ENCODE measurements at places on chromosomes 7 and 10.

DNA sequence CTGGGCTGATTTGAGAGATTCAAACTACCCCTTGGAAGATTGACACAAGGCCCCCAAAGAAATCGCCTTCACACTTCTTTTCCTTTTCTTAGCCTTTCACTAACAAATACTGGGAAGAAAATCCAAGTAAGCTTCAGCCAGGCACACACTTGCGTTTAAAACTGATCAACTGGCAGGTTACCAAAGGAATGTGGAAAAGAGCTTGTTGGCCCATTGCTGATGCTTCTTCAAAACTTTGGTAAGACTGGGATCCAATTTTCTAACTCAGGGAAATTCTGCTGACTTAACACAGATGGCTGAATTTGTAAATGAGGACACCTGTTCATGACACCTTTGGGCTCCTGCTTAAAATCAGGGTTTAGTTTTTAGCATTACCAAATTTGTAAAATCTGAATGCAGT is 464.5 kb upstream of the GALNT17 start:
- no peak for DNase-seq

DNA sequence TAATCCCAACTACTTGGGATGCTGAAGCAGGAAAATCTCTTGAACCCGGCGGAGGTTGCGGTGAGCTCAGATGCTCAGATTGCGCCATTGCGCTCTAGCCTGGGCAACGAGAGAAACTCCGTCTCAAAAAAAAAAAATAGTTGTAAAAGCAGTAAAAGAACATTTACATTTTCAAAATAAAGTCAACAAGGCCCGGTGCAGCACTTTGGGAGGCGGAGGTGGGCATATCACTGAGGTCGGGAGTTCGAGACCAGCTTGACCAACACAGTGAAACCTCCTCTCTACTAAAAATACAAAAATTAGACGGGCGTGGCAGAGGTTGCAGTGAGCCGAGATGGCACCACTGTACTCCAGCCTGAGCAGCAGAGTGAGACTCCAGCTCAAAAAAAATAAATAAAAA is 4.0 kb downstream of the CCAR1 start:
- DNase-seq: no peak

- no peak for DNase-seq
These were observed 3.5 kb downstream of the TSC22D4 start for GRCh38 chr7:100475549-100475948.

DNA sequence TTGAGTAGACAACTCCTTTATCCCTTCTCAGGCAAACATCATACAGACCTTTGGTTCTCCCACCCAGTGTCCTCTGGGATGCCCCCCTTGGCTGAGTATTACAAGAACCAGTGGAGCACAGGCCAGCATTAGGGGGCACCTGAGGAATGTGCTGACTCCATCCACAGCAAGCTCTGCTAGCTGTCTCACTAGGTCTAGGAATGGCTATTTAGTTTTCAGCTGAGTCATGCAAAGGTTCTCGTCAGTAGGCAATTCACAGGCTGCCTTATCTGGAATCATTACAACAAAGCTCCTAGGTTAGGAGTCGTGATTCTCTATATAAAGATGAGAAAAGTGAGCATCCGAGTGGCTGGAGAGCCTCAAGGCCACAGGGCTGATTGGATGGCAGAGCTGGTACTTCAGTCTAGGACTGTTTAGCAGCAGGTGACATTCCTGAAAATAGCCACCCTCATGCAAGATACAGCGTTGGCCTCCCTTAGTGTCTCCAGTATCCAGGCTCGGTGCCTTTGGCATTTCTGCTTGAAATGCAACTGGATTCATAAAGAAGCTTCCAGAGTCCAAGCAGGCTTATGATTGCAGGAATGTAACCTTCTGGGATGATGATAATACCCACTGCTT is 75.8 kb downstream of the CDCA7L start:
- DNase-seq: peak; percentile 1

DNA sequence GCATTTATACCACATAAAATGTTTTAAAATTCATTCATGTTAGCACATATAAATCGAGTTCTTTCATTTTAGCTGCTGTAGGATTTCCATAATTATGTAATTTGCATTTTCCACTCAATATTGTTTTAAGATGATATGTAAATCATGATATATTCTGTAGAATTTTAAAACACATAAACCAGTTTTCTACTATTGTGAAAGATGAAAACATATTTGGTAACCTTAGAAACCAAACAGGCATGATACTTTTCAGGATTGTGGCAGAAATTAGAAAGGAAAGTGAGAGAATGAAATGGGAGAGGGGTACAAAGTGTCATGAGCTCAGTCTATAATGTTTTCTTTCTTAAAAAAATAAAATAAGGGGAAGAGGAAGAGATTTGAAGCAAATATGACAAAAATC is 269.3 kb downstream of the PPP1R3A start:
- no peak for DNase-seq

GRCh38 chr7:105985672-105986215 is 22.7 kb downstream of the CDHR3 start:
- DNase-seq: no peak

- DNase-seq: no peak
These were observed 52.7 kb downstream of the HIPK2 start for GRCh38 chr7:139725077-139725476.

- no peak for DNase-seq
These were observed 17.1 kb downstream of the ADCY1 start for GRCh38 chr7:45591101-45591906.

- DNase-seq: no peak
These were observed 7.9 kb downstream of the NXPH1 start for GRCh38 chr7:8441106-8441965.

- DNase-seq: peak; percentile 0
These were observed 22.6 kb downstream of the ZNF786 start for GRCh38 chr7:149067869-149068268.

Measured in OCI-M1 (cell line).